NCI-H1105 (cell line): ENCODE measurements at places on chromosomes 2 and 18.

GRCh38 chr18:13217466-13217961 is 1.0 kb upstream of the LDLRAD4 start:
- DNase-seq, result no peak

GRCh38 chr2:36165132-36165531 is 190.4 kb upstream of the CRIM1 start:
- no peak for DNase-seq

GRCh38 chr2:144198116-144198515 is 321.8 kb downstream of the ZEB2 start:
- DNase-seq, result no peak

DNA sequence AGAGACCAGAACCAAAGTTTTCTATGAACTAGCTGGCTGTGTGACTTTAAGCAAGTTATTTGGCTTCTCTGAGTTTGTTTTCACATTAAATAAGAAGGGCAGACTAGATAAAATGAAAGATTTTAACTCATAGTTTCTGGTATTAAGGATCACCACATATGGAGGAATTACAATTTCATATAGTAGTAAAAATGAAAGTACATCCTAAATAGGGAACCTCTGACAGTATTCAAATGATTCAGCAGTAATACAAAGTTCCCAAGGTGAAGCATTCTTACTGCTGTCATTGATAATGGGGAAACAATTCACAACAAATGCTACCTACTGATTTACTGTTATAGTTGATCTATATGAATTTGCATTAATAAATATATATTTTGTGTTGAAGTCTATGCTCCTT is 170.3 kb upstream of the VRK2 start:
- no peak for DNase-seq

DNA sequence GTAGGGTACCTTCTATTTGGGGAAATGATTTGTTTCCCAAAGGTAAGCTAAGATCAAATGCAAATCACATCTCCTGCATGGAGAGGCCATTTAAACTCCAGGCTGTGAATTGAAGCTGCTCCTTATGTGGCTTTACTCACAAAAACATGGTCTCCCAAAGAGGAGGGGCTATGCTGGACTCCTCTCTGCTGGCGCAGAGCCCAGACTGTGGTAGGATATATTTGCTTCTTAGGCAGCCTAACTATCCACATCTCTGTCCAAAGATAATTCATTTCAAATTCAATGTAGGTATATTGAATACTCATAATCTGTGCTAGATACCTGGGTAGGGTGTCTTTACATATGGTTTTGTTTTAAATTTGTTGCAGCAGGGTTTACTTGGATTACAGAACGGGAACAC is 358.5 kb downstream of the ALK start:
- DNase-seq, result peak; percentile 17

DNA sequence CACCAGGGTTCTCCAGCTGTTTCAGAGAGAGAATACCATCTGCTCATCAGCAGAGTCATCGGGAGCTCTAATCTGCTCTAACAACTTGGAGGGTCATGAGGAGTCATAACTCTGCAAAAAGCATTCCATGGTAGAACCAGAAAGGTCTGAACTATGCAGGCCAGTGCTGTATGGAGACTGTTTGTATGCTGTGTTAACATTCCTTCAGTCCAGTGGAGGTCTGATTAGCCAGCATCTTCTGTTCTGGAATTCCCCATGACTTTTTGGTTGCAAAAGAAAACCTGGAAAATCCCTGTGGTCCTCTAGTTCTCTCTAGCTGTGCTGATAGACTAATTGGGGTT is 9.4 kb upstream of the ITGB6 start:
- DNase-seq, result no peak

- DNase-seq, result no peak
Observed at GRCh38 chr18:55396979-55397378, 191.0 kb downstream of the TCF4 start.

GRCh38 chr2:19362755-19363473 is 4.5 kb upstream of the OSR1 start:
- peak; percentile 82 for DNase-seq

DNA sequence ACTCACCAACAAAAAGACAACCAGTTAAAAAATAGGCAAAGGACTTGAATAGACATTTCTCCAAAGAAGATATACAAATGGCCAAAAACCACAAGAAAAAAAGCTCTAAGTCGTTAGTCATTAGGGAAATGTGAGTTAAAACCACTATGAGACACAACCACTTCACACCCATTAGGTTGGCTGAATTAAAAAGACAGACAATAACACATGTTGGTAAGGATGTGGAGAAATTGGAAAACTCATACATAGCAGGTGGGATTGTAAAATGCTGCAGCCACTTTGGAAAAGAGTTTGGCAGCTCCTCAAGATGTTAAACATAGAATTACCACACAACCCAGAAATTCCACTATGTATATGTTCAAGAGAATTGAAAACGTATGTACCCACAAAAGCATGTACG is 117.6 kb upstream of the SPATS2L start:
- DNase-seq, result no peak

DNA sequence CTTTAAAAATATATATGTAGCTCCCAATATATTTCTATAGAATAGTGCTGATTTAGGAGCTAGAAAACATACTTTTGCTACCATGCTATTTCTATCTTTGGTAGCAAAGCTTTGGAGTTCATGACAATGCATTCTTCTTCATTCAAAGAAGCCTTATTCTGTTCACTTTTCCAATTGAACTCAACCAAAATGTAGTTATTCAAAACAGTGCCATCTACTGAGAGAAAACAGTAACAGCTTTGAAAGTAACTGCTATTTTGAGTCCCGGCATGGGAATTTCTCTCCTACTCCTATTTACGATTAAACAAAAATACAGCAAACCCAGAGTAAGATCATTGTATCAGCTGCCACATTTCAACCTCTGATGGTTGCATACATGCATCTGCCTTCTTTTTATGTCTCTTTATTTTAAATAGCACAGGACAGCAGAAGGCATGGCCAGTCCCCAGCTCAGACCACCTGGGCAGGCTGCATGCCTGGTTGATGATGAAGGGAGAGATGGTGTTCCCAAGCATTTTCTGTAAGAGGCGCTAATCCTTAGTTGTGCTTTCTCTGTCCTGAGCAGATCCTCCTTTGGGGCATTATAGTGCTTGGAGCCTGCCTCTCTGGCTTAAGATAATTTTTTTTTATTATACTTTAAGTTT is 69.7 kb upstream of the SULT1C3 start:
- no peak for DNase-seq

- DNase-seq, result no peak
Observed at GRCh38 chr2:133177196-133177595, 391.1 kb downstream of the NCKAP5 start.
